ENCODE measurements at places on chromosomes 11 and 22. TPM values are rescaled to one million over a fixed set of nuclear protein-coding genes. Genes with fewer than 3 reads are reported as not detected.

Gene CD248
- total RNA-seq: 0.23 TPM

DNA sequence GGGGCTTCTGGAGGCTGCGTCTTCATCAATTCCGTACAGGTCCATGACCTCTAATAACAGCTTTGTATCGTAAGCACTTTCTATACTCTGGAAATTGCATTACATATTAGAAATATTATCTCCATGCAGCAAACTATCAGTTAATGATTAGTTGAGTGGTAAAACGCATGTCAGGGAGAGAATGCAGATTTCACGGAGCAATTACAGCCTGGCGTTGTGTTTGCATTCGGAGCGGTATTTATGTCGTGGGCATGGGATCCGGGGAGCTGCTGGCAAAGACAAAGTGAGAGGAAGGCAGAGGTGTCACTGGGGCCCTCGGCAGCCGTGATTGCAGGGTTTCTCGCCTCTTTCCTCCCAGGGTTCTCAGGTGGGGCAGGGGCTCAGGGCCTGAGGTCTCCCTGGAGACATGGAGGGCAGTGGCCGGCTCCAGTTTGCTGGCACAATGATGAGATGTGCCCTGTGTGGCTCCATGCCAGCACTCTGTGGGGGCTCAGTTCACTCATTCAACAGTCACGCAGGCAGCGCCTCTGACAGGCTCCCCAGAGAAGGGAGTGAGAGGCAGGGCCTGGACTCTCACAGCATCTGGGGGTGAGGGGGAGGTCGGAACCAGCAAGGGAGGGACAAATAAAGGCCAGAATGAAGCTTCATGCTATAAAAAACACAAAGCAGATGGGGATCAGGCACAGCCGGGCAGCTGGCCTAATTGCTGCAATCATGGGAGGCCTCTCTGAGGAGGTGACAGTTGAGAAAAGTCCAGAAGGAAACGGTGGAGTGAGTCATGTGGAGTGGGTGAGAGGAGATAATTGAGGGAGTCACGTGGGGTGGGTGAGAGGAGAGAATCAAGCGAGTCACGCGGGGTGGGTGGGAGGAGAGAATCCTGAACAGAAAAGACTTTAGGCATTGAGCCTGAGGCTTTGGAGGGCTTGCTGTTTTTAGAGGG lies 1002.7 kb downstream of the BRD1 start:
- peak; percentile 41 for DNase-seq

Gene SLC22A8
- total RNA-seq: not detected

Gene OR10D3
- total RNA-seq: not detected

DNA sequence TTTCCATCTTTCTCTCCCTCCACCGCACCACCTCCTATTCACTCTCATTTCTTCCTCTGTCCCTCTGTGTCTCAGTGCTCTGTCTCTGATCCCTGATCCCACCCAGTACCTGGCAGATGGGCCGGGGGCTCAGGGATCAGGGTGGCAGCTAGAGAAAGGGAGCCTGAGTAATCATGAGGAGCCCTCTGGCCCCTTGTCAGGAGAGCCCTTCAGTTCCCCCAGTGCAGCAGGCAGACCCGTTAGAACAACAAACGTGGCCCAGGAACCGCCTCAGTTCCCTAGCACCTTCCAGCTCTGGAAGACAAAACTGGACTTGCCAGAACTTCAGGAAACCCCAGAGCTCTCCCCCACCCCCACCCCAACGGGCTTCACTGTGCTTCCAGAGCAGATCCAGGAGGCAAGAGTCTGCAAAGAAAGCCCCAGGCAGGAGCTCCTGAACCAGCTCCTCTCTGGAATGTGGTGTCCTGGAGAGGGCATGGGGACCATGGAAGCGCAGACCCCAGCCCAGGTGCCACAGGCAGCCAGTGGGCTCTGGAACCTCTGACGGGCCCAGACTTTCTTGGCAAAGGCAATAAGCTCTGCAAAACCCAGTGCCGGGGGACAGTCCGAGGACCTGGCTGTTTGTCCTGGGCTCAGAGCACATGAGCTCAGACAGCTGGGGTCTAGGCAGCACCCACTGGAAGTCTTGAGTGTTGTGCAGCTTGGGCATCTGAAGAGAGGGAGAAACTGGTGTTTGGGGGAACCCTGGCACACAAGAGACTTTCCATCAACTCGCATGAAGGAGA lies 43.2 kb downstream of the LMO1 start:
- DNase-seq: no peak

Gene SESN3
- total RNA-seq: 12.3 TPM

Gene CREB3L1
- not detected for total RNA-seq

Gene TPBGL
- 0.18 TPM for total RNA-seq

DNA sequence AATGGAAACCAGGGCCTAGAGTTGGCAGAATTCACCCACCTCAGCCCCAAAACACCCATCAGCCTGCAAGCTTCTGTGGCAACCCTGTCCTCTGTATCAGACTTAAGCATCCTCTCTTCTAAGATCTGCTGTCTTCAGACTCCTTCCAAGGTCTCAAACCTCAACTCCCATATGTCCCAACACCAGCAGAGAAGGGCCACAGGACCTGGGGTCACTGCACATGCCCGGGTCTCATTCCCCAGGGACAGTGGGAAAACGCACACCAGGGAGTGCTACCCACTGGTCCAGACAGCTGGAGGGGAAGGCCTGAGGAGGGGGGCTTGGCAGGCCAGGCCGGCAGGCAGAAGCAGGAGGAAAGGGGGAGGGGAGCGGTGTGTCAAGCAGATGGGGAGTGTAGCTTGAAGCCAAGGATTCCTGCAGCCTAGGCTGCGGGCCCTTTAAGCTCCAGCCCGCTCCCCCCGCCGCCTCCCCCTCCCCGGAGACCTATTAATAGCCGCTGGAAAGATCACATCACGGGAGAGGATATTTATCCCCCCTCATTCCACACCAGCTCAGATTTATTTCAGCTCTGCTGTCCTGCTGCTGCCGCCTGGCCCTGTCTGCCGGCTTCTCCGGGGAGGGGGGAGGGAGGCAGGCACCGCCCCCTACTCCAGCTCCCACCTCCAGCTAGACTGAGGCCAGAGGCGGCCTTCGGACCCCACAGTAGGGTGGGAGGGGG lies 16.7 kb downstream of the BCL9L start:
- peak; percentile 34 for DNase-seq

Gene MEI1
- total RNA-seq: 36.8 TPM

- DNase-seq: no peak
These were observed 2.4 kb downstream of the VPS26B start for GRCh38 chr11:134226806-134227325.

Gene GNG3
- total RNA-seq: not detected

Gene CELSR1
- 0.43 TPM for total RNA-seq

Gene PRDM10
- total RNA-seq: 17.3 TPM

Gene FBXO3
- 12.2 TPM for total RNA-seq

Gene KCNJ4
- not detected for total RNA-seq

GRCh38 chr11:72471005-72471898 lies 36.9 kb upstream of the CLPB start:
- peak; percentile 75 for DNase-seq

- DNase-seq: peak; percentile 38
These were observed 553 bp downstream of the CD3D start for GRCh38 chr11:118341815-118342489.

Gene PKNOX2
- total RNA-seq: not detected

GRCh38 chr22:41912338-41913039 lies 2.4 kb downstream of the SHISA8 start:
- DNase-seq: no peak

DNA sequence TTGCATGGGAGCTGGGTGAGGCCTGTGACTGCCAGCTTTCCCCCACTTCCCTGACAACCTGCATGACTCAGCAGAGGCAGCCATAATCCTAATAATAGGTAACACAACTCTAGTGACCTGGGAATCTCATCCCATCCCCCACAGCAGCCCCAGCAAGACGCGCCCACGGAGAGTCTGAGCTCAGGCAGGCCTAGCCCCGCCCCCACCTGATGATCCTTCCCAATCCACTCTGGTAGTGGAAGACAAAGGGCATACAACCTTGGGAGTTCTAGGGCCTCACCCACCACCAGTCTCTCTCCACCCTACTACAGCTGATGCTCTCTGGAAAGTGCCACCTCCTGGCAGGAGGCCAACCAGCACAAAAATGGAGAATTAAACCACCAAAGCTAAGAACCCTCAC lies 60.3 kb downstream of the CWF19L2 start:
- DNase-seq: no peak

Gene CENPM
- 82.1 TPM for total RNA-seq

Gene RIMBP3B
- 0.41 TPM for total RNA-seq

Gene FAM180B
- 0.11 TPM for total RNA-seq

GRCh38 chr22:43118024-43118849 lies 7.7 kb downstream of the BIK start:
- DNase-seq: no peak

- DNase-seq: no peak
These were observed 352.9 kb upstream of the B3GAT1 start for GRCh38 chr11:134764966-134765365.

GRCh38 chr11:12811861-12812260 lies 137.6 kb downstream of the TEAD1 start:
- no peak for DNase-seq

GRCh38 chr11:64789331-64790204 lies 11.2 kb upstream of the SF1 start:
- DNase-seq: no peak

Gene SLC6A5
- total RNA-seq: not detected

Gene MYH9
- total RNA-seq: 720 TPM

DNA sequence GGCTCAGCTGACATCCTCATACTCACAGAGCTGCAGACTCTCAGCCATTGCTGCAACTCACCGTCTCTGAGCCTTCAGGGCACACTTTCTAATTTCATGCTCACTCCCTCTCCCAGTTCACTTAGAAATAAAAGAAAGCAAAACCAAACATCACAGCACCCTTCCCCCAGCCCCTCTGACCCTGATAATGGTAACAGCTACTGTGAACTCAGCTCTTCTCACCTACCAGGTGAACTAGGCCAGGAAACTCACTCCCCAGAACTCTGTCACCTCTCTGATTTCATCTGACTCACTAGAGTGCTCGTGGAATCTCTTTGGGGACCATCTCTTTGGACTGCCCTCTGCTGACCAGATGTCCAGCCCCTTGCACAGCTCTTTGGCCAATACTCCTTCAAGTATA lies 14.5 kb upstream of the PARVA start:
- no peak for DNase-seq

DNA sequence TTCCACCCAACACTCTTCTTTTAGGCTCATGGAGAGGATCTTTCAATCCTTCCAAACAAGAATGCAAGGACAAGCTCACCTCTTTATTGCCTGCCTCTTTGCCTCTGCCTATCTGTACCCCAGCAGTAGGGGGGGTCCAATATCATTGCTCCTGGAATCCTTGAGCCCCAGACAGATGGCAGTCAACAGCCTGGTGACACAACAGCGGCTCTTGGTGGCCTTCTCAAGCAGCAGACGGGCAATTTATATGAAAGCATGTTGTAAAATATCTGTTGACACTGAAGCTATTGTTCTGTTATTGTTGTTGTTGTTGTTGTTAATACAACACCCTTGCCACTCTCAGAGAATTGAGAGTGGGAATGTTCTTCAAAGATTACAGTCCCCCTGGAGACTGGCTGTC lies 480.0 kb upstream of the CADM1 start:
- no peak for DNase-seq

Gene LDHA
- 2,310 TPM for total RNA-seq

DNA sequence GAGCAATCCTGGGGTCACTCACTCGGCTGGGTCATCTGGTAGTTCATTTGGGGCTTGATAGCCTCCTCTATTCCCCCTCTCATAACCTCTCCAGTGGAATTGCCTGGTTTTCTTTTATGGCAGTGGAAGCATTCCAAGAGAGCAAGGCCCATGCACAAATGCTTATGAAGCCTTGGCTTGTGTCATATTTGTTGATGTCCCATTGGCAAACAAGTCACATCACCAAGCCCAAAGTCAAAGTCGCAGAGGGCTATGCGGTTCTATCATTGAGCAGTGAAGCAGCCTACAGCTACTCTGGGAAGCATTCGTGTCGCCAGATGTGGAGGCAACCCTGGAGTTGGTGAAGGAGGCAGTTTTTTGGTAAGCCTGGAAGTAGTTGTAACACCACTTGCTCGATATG lies 12.3 kb downstream of the KCTD14 start:
- no peak for DNase-seq

GRCh38 chr11:94576306-94576705 lies 9.1 kb downstream of the PIWIL4 start:
- DNase-seq: no peak

DNA sequence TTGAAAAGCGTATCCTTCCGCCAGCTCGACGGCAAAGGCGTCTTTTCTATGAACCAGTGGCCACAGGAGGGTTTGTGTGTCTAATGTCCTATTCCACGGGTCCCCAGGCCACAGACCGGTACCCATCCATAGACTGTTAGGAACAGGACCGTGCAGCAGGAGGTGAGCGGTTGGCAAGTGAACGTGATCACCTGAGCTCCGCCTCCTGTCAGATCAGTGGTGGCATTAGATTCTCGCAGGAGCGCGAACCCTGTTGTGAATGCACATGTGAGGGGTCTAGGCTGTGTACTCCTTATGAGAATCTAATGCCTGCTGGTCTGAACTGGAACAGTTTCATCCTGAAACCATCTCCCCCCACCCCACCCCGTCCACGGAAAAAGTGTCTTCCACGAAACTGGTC lies 62.7 kb upstream of the KCNQ1OT1 start:
- DNase-seq: peak; percentile 2

GRCh38 chr22:35148381-35148780 lies 82.4 kb downstream of the ISX start:
- no peak for DNase-seq

Gene GLYATL2
- not detected for total RNA-seq

DNA sequence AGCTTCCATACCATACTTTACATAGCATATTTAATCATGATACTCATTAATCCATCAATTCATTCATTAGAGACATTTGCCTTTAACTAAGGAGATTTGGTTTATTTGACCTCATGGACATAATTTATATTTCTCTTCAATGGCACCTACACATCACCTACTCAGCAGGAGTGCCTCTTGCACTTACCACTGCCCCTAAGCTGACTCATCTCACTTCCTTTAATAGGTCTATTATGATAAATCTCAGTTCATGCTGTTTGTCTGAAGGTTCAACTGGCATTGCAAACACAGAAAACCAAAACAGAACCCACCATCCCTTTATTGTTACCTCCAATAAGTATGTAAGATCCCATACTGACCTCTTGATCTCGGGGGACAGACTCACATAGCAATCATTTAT lies 186.7 kb downstream of the LUZP2 start:
- DNase-seq: no peak

Gene POU2AF2
- total RNA-seq: 0.14 TPM

Gene RAB3IL1
- total RNA-seq: not detected

Gene FOLH1
- total RNA-seq: not detected

Gene AIFM3
- total RNA-seq: 0.21 TPM

DNA sequence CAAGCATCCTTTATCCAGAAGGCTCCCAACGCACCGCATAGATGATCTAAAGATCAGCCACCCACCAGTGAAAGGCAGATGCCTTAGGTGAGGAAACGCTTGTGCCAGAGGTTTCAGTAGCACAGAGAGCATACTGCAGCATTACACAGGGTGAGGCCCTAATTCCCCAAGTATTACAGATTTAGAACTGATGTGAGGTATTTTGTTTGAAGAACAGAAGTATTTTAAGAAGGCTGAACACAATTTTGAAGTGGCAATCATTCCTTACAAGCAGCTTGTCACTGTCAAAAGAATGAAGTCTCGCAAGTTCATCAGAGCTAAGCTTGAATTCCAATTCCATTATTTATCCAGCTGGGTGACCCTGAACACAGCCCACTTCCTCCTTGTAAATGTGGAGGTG lies 70.0 kb upstream of the FAT3 start:
- no peak for DNase-seq

Gene ME3
- total RNA-seq: 6.0 TPM

Gene NPAS4
- total RNA-seq: 0.07 TPM
